Stimulated activated CD4-positive, alpha-beta T cell treated with anti-CD3 and anti-CD28 coated beads, TNF-alpha, amount 100 ng/mL, for 4 hours (primary cell): ENCODE measurements at places on chromosomes 7 and 10.

- no peak for DNase-seq
Observed at GRCh38 chr7:123003539-123004126, 8.1 kb upstream of the TAS2R16 start.

GRCh38 chr7:26891400-26892350 is 27.3 kb upstream of the SKAP2 start:
- no peak for DNase-seq

GRCh38 chr10:123139521-123140163 is 3.9 kb downstream of the HMX3 start:
- no peak for DNase-seq

- DNase-seq: no peak
Observed at GRCh38 chr7:150564006-150564405, 3.2 kb upstream of the GIMAP4 start.
